ENCODE measurements at places on chromosomes 3 and 15. TPM values are rescaled to one million over a fixed set of nuclear protein-coding genes. Genes with fewer than 3 reads are reported as not detected.

The GPR149 gene
- 0.14 TPM for total RNA-seq

The SCN11A gene
- total RNA-seq: 1.4 TPM

The CDHR4 gene
- not detected for total RNA-seq

The SLC27A2 gene
- total RNA-seq: 5.9 TPM

The GP5 gene
- 0.10 TPM for total RNA-seq

The NUP210 gene
- 21.6 TPM for total RNA-seq

The ZSCAN29 gene
- total RNA-seq: 45.6 TPM

The ADGRG7 gene
- total RNA-seq: 2.8 TPM

The VEPH1 gene
- total RNA-seq: 8.6 TPM

The HYAL3 gene
- total RNA-seq: 2.9 TPM

The FRMD5 gene
- total RNA-seq: 3.8 TPM

The XCR1 gene
- total RNA-seq: 13.9 TPM

The CEP63 gene
- total RNA-seq: 22.8 TPM

The CCR3 gene
- 0.14 TPM for total RNA-seq

The GABRG3 gene
- total RNA-seq: 2.6 TPM

The SOX2 gene
- 20.5 TPM for total RNA-seq

The VGLL3 gene
- 25.3 TPM for total RNA-seq

The AHSG gene
- total RNA-seq: 0.27 TPM

The CYP1A1 gene
- 410 TPM for total RNA-seq

The HGD gene
- total RNA-seq: 14.0 TPM

The TNFSF10 gene
- total RNA-seq: 48.1 TPM

The MEX3B gene
- 46.1 TPM for total RNA-seq

The OIP5 gene
- 15.8 TPM for total RNA-seq

The RTF1 gene
- 54.4 TPM for total RNA-seq

The NXPE3 gene
- total RNA-seq: 12.5 TPM

The ZPLD1 gene
- 1.5 TPM for total RNA-seq

The TMCO5A gene
- not detected for total RNA-seq

The CNTN6 gene
- total RNA-seq: 3.3 TPM

The REC114 gene
- total RNA-seq: not detected

The TBL1XR1 gene
- total RNA-seq: 155 TPM

The CHRD gene
- 6.4 TPM for total RNA-seq

The SLC2A2 gene
- total RNA-seq: 1.9 TPM

The ZBTB11 gene
- 18.4 TPM for total RNA-seq

The FGF12 gene
- total RNA-seq: 9.8 TPM

The CHL1 gene
- total RNA-seq: 0.59 TPM

The TEX55 gene
- total RNA-seq: not detected

The FAM174B gene
- total RNA-seq: 41.4 TPM
